ENCODE measurements at places on chromosomes 12 and 14.

- no peak for DNase-seq
Measured at GRCh38 chr14:100898935-100899883, 4.3 kb downstream of the RTL1 start.

- DNase-seq: no peak
Measured at GRCh38 chr12:116406529-116406928, 129.0 kb upstream of the MED13L start.

DNA sequence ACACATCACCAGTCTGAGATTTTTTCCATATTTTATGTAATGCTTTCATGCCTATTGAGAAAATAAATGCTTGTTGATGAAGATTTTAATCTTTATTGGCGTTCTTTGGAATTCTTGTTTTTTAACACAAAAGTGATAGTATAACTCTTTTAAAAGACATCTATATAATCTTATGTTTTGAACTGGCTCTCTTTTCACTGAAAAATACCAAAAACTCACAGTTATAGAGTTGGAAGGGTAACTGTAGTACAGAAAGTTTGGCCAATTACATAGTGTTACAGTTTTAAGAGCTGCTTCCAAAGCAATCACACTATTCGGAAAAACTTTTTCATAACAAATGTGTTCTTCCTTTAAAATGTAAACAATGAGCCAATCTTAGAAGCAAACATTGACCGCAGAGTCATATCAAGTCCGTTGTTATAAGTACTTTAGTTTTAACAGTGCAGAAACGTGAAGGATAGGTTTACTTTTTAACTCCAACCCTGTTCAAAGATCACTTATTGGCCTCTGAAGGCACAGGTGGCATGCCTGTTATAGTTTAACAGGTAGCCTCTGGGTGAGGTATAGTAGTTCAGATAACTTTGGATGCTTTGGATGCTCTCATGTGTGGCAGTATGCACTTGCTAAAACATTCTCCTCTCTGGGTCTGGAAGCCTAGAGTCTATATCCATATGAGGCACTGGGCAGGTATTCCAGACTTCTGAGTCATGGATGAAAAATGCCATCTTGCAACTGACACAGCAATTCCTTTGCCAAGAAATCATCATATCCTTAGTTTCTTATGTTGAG, 12.1 kb upstream of the NTN4 start:
- DNase-seq: no peak

GRCh38 chr12:31751085-31751484, 22.3 kb upstream of the AMN1 start:
- DNase-seq: no peak

DNA sequence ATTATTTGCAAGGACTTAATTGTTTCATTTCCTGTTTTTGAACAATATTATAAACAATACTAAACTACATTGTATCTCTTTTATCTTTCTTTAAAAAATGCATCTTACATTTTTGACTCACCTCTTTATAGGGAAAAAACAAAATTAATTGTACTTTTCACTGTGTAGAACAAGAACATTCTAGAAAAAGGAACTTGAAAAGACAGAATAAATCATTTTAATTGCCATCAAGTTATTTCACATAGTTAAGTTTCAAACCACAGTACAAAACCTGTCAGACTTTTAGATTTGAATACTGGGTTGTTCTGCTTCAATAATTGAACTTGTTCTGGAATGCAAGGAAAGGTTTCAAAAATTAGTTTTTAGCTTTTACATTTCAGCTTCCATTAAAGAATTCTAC, 50.0 kb downstream of the SLC38A6 start:
- no peak for DNase-seq

DNA sequence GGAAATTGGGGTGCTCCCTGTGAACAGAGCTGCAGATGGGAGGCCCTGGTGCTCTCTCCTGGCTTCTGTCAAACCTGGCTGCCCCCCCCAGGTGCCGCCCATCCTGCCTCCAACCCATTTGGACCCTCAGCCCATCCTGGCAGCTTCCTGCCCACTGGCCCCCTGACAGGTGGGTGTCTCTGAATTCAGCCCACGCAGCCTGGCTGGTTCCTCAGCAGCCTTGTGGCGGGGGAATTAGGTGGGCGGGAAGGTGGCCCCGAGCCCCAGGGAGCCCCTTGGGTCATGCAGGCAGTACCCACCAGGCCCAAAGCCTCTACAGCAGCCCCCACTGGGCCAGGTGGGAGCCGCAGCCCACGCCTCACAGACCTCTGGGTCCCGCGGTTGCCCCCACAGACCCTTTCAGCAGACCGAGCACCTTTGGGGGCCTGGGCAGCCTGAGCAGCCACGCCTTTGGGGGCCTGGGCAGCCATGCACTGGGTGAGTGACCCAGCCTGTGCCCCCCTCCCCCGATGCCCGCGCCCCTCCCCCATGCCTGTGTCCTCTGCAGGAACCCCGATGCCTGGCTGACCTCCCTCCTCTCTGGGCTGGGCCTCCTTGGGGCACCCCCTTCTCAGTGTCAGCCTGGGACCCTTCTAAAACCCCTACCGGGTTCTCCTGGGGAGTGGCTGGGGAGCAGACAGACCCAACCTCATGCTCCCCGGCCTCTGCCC, 28.9 kb downstream of the LRCOL1 start:
- DNase-seq: no peak

GRCh38 chr12:127381681-127382080, 885.3 kb upstream of the TMEM132C start:
- no peak for DNase-seq

- no peak for DNase-seq
Measured at GRCh38 chr12:58458102-58458501, 462.2 kb downstream of the LRIG3 start.

GRCh38 chr14:68772761-68773381, 20.0 kb downstream of the ZFP36L1 start:
- DNase-seq: no peak

DNA sequence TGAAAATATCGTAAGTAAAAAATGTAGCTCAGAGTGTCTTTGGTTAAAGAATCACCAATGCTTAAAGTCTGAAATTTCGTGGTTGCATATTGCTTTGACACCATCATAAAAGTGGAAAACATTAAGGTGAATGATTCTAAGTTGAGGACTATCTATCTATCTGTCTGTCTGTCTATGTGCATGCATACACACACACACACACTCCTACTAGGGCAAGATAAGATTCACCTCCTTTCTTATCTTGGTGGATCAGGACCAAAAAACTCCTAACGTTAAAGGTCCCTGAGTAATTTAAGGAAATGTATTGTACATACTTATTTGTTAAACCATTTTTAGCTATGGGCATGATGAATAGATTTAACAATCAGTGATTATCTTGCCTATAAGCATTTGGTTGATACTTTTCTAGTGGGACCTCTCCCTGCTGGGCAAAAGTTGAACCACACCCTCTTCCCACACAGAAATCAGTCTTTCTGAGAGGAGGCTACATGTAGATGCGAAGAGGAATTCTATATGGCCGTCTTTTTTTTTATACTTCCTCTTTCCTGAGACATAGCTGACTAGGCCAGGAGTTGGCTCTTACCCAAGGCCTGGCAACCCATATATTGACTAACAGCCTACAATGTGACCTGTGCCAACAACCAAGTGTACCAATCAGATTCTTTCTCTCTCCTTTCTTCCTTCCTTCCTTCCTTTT, 19.3 kb upstream of the LLPH start:
- no peak for DNase-seq

DNA sequence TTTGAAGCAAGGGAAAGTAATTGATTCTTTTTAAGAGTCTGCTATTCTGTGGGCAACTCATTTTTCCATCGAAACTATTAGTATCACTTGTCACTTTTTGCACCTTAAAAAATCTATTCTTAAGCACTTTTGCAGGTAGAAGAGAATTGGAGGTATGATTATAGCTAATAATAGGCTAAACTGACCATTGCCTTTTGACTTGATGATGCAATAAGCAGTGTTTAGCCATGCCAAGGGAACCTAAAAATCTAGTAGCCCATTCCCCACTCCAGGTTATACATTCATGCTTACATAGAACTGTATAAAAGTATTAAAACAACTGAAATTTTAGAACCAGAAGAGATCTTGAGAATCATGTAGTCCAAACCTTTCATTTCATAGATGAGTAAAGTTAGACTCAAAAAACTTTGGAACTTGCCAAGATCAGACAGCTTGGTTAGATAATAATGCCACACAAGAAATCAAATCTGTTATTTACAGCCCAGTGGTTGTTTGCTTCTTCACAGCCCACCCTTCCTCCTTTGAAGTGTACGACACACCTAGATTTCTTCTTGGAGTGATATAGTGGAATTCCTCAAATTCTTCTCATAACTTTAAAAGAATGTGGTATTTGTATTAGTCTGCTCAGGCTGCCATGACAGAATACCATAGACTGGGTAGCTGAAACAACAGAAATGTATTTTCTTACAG, 21.7 kb upstream of the GARIN2 start:
- no peak for DNase-seq

DNA sequence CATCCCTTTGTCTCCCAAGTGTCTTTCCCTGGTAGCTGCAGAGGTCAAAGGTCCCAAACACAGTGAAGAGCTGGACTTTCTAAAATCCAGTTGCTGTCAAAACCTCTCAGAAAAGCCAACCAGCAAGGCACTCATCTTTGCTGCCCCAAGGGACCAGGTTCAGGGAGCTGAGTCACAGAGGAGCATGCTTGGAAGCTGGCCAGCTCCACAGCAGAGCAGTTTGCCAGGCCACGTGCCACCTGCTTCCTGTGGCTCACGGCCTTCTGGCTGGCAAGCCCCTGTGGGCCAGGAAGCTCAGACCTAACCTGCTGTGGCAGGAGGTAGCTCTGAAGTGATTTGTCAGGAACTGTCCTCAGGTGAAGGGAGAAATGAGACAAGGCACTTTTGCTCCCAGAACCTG, 3.6 kb downstream of the ISCU start:
- DNase-seq: peak; percentile 42

- DNase-seq: no peak
Measured at GRCh38 chr12:98635657-98636323, 8.8 kb downstream of the IKBIP start.

- DNase-seq: no peak
Measured at GRCh38 chr12:124024263-124024678, 51.3 kb downstream of the ZNF664 start.
